ENCODE measurements at places on chromosomes 1 and 21.

DNA sequence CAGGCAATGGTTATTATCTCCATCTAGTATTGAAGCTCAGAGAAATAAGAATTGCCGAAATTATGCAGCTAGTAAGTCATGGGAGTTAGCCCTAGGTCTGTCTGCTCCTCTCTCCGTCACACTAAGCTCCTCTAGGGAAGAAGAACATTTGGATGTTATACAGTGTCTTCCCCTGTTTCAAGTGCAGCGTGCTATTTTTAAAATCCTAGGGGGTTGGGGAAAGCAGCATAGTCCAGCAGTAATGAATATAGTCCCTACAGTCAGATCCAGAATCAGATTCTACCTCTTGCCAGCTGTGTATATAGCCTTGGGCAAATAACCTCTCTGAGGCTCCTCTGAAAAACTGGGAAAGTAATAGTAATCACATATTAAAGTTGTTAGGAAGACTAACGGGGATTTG lies 44.5 kb upstream of the OSBPL9 start:
- no peak overlapping the region for H3K4me3 ChIP-seq
- H3K4me1 ChIP-seq: peaks cover 35% of the 10 kb centered on the region
- no peaks in the 10 kb centered on the region for H3K36me3 ChIP-seq
- DNase-seq: no peak
- no peak overlapping the region for H3K27ac ChIP-seq

DNA sequence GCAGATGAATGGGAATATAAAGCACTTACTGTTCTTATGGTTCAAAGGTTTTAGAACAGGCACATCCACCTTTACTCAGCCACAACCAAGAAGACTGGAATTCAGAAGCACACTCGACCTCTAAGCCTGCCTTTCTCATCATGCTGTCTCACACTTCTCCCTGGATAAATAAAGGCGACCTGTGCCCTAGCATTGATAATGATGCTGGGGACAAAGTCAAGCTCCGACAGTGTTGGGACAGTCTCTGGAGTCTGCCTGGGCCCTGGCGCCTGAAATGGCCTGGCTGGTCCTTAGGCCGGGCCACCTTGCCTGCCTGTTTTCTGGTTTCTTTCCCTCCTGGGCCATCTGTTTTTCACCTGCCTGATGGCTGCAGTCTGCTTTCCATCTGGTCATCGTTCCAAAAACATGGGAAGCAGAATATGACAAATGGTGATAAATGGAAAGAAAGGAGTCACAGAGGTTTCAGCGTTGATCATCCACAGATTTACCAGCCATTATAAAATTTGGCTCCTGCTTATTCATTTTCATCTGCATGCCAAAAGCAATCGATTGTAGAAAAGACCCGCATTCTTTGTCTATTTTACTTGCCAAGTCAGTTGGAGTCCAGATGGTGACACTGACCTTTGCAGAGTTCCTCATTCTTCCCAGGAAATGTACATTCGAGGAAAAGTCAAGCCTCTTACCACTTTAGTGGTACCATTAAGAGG lies 91.2 kb upstream of the KCNJ15 start:
- H3K4me3 ChIP-seq: no peak overlapping the region
- H3K27ac ChIP-seq: no peak overlapping the region
- no peaks in the 10 kb centered on the region for H3K27me3 ChIP-seq
- H3K4me1 ChIP-seq: peaks cover under 1% of the 10 kb centered on the region
- no peak for DNase-seq

DNA sequence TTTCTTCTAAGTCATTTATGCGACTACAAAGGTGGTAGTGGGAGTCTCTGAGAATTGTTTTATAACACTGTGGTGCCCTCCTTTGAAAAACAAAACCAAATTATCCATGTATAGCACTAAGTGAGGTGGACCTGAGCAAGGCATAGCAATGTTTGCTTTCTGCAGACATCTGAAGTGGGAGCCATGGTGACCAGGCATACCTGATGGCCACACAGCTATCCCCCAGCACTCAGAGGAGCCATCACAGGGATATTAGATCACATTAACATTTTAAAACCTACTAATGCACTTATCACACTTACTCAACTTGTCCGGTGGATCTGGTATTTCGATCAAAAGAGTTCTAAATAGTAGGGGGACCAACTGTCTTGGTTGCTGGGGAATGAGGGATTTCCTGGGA lies 24.8 kb upstream of the AVPR1B start:
- H3K4me3 ChIP-seq: no peak overlapping the region
- DNase-seq: no peak
- no peaks in the 10 kb centered on the region for H3K4me1 ChIP-seq

DNA sequence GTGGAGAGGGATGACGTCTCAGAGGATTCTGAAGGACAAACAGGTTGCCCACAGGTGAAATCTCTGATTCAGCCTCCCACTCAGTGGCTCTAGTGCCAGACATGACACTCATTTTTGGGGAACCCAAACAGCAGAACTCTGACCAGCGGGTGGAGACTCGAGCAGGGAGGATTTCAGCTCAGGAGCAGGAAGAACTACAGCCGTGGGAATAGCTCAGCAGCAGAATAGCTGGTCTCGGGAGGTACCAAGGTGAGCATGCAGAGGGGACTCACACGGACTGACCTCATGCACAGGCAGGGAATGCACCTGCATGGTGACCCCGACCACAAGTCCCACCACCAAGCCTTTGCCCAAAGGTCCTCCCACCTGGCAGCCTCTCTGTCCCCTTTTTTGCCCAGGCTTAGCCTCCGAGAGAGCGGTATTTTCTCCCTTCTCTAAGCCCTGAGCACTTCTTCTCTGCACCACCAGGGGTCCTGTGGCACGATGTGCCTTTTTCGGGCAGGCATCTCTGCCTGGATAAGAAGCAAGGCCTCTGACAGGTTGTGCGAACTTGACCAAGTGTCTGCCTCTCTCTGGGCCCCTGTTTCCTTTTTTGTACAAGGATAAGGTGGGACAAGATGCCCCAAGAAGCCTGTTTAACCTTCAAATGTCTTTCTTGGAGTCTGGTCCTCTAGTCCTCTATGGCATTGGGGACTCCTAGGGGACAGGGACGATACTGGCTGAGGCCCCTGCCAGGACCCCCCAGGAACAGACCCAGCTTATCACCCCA lies 8.8 kb upstream of the FGR start:
- H3K27me3 ChIP-seq: no peaks in the 10 kb centered on the region
- peak; percentile 73 for DNase-seq
- H3K4me3 ChIP-seq: no peak overlapping the region
- H3K4me1 ChIP-seq: peaks cover 6% of the 10 kb centered on the region
- H3K36me3 ChIP-seq: no peaks in the 10 kb centered on the region

DNA sequence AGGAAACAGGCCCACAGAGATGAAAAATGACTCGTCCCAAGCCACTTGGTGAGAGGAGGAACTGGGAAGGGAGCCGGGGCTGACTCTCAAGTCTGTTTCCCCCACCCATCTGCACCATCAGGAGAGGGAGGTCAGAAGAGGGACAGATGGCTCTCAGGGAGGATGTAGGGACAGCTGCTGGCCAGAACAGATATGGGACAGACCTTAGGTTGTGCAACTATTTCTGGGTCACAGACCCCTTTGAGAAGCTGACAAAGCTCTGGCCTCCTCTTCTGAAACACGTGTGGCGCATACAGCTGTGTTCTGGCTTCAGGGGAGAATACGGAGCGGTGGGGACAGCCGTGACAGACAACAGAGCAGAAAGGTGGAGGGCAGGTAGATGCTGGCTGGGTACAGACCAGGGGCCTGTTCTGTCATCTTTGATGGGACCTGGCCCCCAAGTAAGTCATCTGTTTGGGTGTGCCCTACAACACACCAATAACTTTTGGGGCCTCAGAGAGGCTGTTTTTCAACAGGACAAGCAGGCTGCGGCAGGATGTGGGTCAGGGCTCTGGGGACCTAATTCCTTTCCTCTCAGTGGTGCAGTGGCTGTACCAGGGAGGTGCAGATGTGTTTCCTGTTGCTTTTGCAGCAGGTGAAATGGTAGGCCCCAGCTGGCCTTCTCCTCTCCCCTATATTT lies 7.3 kb downstream of the SH3BGRL3 start:
- no peaks in the 10 kb centered on the region for H3K27me3 ChIP-seq
- H3K4me1 ChIP-seq: peaks cover 33% of the 10 kb centered on the region
- H3K27ac ChIP-seq: no peak overlapping the region
- no peaks in the 10 kb centered on the region for H3K36me3 ChIP-seq

DNA sequence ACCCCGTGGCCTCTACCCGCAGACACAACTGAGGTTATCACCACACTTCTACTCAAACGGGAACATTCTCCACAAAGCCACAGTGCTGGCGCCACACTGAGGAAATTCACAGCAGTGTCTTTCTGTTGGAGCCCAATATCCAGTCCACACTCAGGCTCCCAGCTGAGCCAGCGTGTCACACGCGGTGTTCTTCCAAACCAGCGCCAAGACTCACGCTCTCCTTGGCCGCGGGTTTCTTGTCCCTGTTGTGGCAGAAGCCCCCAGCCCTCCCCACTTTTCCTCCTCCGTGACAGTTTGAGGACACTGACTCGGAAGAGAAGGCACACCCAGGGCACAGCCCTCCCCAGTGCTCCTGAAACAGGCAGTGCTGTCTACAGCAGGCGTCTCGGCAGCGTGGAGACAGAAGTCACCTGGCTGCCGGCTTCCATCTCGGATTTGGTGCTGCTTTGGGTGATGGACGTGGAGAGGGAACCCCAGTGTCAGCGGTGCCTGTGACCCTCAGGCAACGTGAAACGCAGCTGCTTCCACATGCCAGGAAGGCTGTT lies 35.4 kb upstream of the AGPAT3 start:
- H3K27me3 ChIP-seq: no peaks in the 10 kb centered on the region
- no peak for DNase-seq
- H3K27ac ChIP-seq: no peak overlapping the region
- no peaks in the 10 kb centered on the region for H3K4me1 ChIP-seq
- no peaks in the 10 kb centered on the region for H3K36me3 ChIP-seq

DNA sequence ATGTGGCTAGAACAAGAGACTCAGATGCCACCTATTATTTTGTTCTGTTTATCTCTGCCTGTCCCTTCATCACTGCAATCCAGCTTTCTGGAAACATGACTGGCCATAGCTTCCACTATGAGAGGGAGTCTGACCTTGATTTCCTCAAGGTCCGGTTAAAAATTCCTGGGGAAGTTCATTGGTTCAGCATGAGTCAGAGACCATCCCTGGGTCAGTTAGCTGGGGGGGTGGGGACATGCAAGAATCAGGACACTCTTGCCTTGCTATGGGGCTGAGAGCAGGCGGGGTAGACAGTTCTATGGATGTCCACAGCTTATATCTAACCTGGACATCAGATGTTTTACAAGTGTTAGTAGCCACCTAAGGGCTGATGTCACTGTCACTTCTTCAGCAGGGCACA lies 81.1 kb downstream of the TENT5C start:
- peaks cover 18% of the 10 kb centered on the region for H3K4me1 ChIP-seq
- H3K27me3 ChIP-seq: no peaks in the 10 kb centered on the region
- no peaks in the 10 kb centered on the region for H3K36me3 ChIP-seq
- DNase-seq: peak; percentile 75

DNA sequence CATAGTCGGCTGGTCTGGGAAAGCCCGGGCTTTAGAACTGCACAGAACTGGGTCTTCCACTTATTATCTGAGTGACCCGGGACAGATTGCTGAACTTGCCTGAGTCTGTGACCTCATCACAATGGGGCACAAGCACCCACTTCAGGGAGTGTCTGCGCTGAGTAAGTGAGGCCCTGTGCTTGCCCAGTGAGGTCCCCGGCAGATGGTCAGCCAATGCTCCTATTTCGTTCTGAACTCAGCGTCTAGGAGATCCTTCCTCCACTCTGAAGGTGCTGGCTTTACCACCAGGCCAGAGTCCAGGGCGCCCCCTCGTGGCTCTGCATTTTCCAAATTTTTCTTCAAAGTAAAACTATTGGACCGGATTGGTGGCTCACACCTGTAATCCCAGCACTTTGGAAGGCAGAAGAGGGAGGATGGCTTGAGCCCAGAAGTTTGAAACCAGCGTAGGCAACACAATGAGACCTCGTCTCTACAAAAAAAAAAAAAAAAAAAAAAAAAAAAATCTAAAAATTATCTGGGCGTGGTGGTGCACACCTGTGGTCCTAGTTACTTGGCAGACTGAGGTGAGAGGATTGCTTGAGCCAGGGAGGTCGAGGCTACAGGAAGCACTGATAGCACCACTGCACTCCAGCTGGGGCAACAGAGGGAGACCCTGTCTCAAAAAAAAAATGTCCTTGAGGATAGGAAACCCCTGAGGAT lies 61.7 kb downstream of the FCRL5 start:
- H3K4me3 ChIP-seq: no peak overlapping the region
- H3K27ac ChIP-seq: no peak overlapping the region
- no peaks in the 10 kb centered on the region for H3K36me3 ChIP-seq
- peak; percentile 82 for DNase-seq
- no peaks in the 10 kb centered on the region for H3K4me1 ChIP-seq
- no peaks in the 10 kb centered on the region for H3K27me3 ChIP-seq

- H3K4me3 ChIP-seq: no peak overlapping the region
- H3K4me1 ChIP-seq: no peaks in the 10 kb centered on the region
- no peak for DNase-seq
Observed at GRCh38 chr21:27571706-27572105, 604.8 kb upstream of the ADAMTS5 start.

DNA sequence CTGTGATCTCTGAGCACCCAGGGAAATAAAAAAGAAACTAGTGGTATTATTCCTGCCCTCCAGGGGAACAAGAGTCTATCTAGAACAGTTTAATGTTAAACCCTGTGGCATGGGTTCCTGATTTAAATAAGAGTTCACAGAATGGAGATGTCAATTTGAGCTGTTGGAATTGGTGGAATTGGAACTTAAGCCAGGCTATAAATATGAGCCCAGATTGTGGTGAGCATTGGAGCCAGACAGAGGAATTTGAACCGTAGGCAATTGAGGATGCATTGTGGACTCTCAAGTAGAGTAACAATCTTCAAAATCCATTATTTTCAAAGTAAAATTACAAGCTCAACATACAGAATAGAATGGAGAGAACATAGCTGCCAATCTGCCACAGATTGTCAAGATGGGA lies 98.2 kb downstream of the NEK7 start:
- no peak overlapping the region for H3K4me3 ChIP-seq
- no peaks in the 10 kb centered on the region for H3K27me3 ChIP-seq
- no peaks in the 10 kb centered on the region for H3K36me3 ChIP-seq
- H3K4me1 ChIP-seq: peaks cover 40% of the 10 kb centered on the region
- no peak for DNase-seq

GRCh38 chr1:245605480-245606156 lies 450.8 kb downstream of the KIF26B start:
- H3K4me3 ChIP-seq: no peak overlapping the region
- peaks cover 6% of the 10 kb centered on the region for H3K4me1 ChIP-seq
- H3K27ac ChIP-seq: no peak overlapping the region
- DNase-seq: no peak
- H3K36me3 ChIP-seq: no peaks in the 10 kb centered on the region

- no peak overlapping the region for H3K27ac ChIP-seq
- no peaks in the 10 kb centered on the region for H3K36me3 ChIP-seq
- H3K4me3 ChIP-seq: no peak overlapping the region
- no peaks in the 10 kb centered on the region for H3K4me1 ChIP-seq
Observed at GRCh38 chr1:205928317-205928716, 14.9 kb downstream of the SLC26A9 start.

- no peak overlapping the region for H3K4me3 ChIP-seq
- H3K4me1 ChIP-seq: no peaks in the 10 kb centered on the region
- no peak for DNase-seq
- H3K27me3 ChIP-seq: no peaks in the 10 kb centered on the region
Observed at GRCh38 chr1:69519006-69519405, 48.7 kb upstream of the LRRC7 start.

DNA sequence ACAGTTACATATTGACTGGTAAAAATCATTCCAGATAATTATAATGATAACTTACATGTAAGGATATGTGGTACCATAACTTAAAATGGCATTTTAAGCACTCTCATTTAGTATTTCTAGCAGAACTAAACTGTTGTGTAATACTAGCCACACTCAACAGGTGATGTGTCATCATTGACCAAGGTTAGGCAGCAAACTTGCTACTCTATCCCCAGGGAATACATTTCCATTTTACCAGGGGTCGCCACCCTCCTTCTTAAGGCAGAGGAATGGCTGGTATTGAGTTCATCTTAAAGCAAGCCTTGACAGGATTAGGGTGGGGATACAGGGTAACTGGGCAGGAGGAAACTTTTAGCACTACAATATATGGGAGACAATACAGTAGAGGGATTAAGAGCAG lies 259.8 kb upstream of the CAMK1G start:
- no peak overlapping the region for H3K4me3 ChIP-seq
- DNase-seq: no peak
- no peak overlapping the region for H3K27ac ChIP-seq

All from adrenal gland (tissue), 19 donors.